Putamen (tissue), 1 donor: ENCODE measurements at places on chromosomes 6 and 20.
A peak's percentile ranks its signal among the peaks of the same experiment; 100 is the strongest.

- DNase-seq = no peak
Measured at GRCh38 chr6:396126-396520, 4.6 kb downstream of the IRF4 start.

- DNase-seq = no peak
Measured at GRCh38 chr6:35014786-35015185, 125.7 kb downstream of the ANKS1A start.

GRCh38 chr20:23417861-23418260 lies 3.4 kb downstream of the NAPB start:
- no peak for DNase-seq

DNA sequence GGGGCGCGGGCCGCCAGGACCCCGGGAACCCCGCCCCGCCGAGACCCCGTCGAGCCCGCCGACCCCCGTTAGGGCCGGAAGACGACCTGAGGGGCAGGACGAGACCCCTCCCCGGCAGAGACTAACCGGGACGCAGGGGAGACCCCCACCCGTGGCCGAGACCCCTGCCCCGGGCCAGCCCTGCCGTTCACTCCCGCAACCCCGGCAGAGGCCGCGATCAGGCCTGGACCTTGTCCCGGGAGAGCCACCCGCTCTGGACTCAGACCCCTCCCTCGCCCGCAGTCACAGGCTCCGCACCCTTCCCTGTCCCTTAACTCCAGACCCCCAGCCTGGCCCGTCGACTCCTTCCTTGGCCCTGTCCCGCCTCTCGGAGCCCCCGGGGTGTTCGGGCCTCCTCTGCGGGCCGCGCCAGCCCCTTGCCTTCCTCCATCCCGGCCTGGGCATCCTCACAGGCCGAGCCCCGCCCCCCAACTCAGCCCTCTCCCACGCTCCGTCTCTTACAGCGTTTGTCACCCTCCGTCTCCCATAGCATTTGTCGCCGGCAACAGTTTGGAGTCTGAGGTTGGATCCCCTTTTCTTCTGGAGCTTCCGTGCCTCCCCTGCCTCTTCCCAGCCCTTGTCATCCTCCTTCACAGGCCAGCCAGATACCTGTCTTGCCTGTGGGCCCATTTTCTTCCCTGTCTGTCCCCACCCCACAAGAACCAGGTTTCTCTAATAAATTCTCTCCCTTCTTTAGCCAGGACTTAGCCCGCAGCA lies 569 bp downstream of the TCEA2 start:
- no peak for DNase-seq

GRCh38 chr20:63830841-63831588 lies at the start of gene ZBTB46:
TSS of gene ZBTB46 (minus strand) at chr20:63831264. CDS start at chr20:63790757, 40,507 bp downstream.
- DNase-seq = no peak

DNA sequence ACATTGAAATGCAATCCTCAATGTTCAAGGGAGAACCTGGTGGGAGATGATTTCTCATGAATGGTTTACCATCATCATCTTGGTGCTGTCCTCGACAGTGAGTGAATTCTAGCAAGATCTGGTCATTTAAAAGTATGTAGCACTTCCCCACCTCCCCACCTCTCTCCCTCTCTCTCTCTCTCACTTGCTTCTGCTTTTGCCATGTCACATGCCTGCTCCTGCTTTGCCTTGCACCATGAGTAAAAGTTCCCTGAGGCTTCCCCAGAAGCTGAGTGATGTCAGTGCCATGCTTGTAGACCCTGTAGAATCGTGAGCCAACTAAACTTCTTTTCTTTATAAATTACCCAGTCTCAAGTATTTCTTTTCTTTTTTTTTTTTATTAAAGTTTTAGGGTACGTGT lies 60.5 kb downstream of the DST start:
- no peak for DNase-seq

DNA sequence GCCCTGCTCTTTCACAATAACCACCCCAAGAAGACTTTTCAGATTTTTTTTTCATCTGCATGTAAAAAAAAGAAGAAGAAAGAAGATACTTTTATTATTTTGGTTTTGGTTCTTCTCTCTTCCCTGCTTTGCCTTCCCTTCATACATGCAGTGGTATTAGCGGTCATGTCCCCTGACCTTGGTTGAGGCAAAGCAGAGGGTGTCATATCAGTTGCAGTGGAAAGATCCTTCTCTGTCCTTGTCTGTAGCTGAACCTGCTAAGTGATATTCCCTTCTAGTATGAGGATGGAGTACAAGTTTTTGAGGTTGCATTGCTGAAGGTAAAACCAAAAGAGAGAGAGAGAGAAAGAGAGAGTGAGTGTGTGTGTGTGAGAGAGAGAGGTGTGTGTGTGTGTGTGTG lies 345.7 kb downstream of the UTRN start:
- no peak for DNase-seq

- DNase-seq = no peak
Measured at GRCh38 chr20:38805958-38806854, 709 bp downstream of the PPP1R16B start.

DNA sequence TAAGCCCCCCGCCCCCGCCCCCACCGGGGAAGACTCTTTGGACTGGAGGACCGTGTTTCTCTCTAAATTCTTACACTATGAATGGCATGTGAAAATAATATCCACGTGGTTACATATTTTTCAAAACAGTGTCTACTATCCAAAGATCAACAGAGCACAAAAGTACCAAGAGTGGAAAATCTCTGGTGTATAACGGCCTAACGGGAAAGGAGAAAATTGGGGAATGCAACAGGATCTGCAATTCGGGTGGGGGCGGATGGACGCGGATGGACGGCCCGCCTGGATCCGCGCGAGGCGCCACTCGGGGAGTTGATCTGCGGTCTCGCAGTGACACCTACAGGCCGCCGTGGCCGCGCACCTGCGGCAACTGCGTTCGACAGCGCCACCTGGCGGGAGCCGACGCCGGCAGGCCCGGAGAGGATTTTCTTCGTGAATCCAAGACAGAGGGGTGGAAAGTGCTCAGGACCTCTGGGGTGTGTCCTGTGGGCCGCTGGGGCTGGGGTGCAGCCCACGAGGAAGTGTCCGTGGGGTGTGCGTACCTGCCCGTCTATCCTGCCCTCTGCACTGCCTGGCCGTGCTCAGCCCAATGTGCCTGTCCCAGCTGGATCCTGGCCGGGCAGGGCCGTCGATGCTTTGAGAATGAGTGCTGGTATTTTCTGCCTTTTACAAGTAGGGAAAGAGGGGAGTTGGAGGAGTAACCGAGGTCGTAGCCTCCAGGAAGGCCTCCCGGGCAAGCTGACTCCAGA lies 18.6 kb downstream of the ANKRD60 start:
- DNase-seq = peak; percentile 63

DNA sequence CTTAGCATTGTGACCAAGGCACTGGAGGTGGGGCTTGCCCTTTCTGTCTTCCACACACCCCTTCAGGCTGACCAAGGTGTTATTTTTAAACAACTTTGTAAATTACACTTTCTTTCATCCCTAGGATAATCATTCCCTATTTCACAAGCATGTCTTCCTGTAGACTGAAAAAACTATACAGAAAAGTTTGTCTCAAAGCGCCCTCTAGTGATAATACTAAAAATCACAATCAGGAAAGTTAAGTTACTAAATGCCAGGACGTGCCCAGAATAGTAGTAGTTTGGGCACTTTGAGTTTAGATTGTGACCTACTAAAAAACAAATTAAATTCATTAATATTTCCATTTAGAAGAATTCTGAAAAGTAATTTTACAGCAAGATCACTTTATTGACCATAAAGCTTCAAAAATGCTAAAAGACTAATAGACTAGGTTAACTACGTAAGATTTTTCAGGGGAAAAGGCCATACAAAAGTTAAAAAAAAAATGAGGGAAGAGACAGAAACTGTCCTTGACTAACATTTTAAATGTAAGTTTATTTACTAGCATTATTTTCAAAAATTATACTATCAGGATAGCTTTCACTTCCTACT lies 123.3 kb upstream of the DUSP22 start:
- peak; percentile 42 for DNase-seq

GRCh38 chr20:54112221-54112884 lies 42.0 kb upstream of the BCAS1 start:
- no peak for DNase-seq

- DNase-seq = no peak
Measured at GRCh38 chr20:64247970-64248841, 7.3 kb upstream of the PCMTD2 start.

DNA sequence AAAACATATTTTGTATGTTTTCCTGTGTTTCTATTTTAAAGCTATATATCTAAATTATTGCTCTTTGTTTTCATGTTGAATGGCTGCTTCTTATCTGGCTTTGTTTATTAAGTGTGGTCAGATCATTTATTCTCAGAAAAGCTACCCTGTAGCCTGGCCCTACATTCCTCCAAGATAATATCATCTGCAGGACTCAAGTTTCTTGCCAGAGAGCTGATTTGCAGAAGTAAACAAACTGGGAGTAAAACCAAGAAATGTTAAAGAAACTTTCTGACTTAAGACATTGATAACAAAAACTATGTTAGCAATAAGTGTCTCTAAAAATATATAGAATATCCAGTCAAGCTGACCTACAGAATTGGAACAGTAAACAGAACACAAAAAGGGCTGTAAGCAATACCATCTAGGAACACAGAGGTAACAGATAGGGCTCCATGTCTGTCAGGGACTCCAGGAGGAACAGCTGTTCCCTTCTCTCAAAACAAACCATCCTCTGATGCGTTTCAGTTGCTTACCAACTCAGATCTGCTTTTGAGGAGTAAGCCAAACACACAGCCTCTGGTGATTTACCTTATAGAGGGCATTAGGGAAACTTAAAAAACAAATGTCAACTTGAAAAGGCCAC lies 17.5 kb upstream of the CEP85L start:
- DNase-seq = no peak

- DNase-seq = peak; percentile 26
Measured at GRCh38 chr6:10315658-10316372, 99.1 kb downstream of the TFAP2A start.

DNA sequence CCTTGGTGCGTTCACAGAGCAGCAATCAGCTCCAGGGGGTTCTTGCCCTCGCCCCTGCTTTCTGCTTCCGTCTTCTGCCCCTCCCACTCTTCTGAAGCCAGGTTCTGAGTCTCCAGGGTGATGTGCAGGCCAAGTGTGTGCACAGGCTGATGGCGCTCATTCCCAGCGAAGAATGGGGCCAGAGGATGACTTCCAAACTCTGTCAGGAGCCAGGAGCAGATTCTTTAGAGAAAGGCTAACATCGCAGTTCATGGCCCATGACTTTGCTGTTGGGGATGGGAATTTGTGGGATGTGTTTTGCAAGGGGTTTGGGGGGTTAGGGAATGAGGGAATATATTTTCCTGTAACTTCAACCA lies 56.1 kb upstream of the CCN6 start:
- no peak for DNase-seq
